ENCODE measurements at places on chromosomes 12 and 14.

DNA sequence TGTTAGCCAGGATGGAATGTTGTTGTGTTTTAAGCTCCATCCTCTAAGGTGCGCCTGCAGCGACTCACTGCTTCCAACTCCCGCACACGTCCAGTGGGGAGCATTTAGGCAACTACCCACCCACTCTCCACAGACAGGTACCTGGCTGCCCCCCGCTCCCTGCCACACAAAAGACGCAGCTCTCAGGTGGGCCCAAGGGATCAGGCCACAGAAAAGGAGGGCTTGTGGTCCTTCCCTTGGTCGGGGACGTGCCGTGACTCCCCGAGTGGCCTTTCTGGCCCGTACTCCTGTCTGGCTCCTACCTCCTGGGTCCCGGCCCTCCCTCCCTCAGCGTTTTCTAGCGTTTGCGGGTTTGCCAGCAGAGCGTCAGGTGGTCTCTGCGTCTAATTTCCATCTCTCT lies 16.2 kb downstream of the TEDC1 start:
- no peak for DNase-seq

DNA sequence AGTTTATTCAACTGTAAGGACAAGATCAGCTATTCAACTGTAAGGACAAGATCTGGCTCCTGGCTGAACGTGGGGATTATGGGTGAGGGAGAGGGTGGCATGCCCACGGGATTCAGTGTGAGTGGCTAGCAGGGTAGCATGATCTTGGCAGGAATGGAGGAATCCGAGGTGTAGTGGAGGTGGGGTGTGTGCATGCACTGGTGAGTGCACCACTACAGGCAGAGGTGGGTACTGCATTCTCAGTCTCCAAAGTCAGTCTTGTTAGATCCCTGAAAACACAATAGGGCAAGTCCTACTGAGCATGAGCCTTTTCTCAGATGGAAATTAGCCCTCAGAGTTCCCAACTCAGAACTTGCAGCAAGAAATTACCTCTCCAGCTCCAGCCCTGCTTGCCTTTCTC lies 32.2 kb upstream of the DCD start:
- peak; percentile 88 for DNase-seq

DNA sequence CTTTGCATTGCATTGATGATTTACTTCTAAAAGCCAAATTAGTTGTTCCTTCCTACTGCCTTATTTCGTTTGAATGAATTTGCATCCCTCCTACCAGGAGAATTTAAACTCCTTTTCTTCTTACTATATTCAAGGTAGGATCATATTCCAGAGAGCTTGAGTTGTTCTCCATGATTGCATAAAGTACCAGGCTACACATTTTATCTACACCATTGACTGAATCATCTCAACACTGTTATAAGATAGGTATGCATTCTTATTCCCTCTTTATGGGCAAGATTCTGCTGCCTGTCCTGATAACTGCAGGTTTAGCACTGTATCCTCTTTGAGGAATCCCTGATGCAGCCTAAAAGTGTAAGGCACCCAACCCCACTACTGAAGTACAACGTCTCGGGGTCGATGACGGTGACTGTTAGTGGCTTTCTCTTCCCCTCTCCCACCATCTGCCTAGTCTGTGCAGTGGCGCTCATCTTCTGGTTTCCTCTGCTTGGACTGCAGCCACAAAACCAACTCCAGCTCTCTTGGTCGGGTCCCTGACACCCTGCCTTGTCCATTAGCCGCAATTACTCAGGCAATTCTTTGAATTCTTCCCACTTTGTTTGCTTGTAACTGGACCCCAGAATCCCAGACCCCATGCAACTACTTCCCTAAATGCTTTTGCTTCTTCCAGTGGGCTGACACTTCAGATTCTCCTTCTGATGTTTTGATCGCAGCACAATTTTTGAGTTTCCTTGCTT lies 44.4 kb upstream of the STXBP6 start:
- peak; percentile 40 for DNase-seq

- DNase-seq: no peak
Measured at GRCh38 chr12:40105265-40105514, 691 bp downstream of the SLC2A13 start.

DNA sequence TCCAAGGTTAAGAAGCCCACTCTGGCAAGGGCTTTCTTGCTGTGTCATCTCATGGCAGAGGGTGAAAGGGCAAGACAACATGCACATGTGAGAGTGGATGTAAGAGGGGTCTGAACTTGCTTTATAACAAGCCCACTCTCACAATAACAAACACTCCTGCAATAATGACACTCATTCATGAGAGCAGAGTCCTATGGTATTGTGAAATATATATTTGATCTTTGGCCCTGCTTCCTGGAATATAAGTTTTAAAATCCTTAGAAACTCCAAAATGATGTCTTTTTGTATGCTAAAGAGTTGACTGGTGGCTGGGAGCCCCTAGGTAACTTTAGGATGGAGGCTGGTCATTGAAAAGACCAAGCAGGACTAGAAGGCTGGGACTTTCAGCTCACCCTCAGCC lies 51.8 kb downstream of the TSPAN8 start:
- DNase-seq: no peak

Measured in GM23338 (cell line).